ENCODE measurements at places on chromosomes 3 and 15.

DNA sequence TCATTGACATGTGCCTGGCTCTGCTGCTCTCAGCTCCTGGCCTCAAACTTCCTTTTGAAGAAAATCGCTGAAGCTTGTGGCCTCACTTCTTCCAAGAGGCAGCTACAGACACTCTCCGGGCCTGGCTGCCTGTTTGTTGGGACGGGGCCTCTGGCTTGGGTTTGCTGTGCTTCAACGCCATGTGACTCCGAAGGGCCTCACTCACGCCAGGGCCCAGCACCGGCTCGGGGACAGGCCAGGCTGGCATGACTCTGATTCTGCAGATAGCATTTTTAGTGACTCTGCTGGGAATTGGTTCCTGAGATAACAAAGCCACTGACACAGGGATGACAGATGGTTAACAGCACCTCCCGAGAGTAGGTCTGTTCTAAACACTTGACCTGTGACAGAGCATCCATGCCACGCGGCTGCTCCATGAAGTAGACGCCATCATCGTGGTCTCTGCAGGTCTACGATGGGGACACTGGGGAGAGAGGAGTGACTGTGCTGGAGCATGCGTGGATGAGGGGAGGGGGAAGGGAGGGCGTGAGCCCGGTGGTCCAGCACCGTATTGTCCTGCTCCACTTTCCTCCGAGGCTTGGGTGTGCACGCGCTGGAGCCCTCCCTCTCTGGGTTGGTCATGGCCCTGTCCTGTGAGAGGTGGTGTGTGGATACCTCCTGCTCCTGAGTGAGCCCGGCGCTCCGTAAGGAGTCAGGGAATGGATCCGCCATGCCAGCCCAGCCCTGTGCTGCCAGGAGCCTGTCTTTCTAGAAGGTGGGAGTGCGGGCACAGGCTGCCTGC is 133.6 kb downstream of the TJP1 start:
- DNase-seq, result no peak

DNA sequence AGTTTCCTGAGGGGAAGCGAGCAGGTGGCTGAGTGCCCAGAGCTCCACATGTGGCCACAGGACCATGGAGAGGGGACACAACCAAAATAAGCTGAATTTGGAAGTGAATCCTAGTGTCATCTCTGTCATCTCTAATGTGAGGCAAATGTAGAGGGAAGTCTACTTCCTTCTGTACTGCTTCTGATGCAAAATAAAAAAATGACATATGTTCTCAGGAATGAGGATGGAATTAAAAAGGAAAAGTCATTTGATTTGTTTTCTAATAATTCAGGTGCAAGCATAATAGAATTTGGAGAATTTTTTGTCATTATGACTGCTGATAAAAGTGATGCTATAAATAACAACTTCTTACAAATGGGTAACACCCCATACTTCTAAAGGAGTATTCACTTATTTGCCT is 59.5 kb upstream of the POU1F1 start:
- no peak for DNase-seq

- DNase-seq, result no peak
These were observed 1188.0 kb upstream of the ALCAM start for GRCh38 chr3:104178680-104179079.

GRCh38 chr3:127110982-127111693 is 81.8 kb upstream of the PRR23E start:
- DNase-seq, result no peak

DNA sequence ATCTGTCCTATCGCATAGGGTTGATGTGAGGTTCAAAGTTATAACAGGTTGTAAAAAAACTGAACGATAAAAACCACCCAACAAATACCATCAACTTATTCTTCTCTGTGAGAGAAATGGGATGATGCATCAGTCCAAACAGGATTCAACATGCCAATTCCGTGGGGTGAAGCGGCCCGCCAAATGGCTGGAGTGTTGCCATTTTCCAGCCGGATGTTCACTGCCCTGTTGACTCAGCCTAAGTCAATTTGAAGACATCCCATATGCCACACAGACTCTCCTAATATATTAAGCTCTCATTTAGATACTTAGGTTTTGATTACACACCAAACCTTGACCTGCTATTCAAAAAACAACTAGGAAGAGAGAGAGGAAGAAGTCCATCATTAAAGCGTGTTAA is 311.1 kb downstream of the VPS13C start:
- no peak for DNase-seq

DNA sequence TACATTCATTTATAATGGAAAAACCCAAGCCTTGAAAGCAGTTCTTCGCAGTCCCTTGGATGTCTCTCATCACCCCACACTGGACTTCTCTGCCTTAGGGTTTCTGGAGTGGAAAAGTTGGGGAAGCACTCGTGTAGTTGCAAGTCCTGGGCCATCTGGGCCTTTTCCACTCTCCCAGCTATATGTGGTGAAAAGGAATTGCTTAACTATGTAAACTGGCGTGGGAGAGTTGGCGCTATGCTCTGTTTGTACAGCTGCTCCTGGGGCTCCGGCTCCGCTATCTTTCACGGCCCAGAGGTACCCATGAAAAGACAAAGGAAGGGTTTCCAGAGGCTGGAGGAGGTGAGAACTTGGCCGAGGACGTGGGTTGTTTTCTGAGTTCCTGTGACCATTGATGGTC is 81.1 kb upstream of the MYZAP start:
- DNase-seq, result peak; percentile 68

DNA sequence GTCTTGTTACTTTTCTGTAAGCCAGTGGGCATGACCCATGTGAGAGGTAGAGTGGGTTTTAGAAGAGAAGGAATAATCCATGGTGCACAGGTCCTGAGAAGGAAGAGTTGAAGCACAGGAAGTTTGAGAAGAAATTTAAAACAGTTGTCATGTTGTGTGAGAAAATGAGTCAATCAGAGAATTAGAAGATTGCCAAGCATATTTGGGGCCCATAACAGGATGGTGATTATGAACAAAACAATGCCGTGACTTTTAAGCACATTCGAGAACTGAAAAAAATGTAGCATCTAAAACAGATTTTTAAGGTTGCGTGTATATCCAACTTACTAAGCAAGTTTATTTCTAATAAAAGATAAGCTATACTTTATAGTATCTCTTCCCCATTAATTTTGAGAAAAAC is 198.7 kb downstream of the RORA start:
- no peak for DNase-seq

DNA sequence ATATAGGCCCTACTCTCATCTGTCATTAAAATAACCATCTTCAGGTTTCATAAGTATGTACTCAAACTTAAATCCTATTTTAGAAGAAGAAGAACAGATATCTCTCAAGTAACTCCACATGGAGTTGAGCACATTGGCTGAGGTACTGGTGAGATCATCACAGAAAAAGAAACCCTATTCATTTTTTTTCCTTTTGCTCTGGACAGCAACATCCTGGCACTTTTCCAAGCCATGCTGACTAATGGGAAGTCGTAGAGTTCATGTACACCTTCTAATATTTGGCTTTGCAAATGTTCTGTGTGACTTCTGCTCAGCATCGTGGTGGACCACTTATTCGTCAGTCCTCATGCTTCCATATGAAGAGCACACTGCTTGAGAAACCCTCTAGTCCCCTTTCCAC is 336.0 kb upstream of the KCNH8 start:
- DNase-seq, result no peak

- no peak for DNase-seq
These were observed 39.4 kb downstream of the TMCO5A start for GRCh38 chr15:37973856-37974255.

DNA sequence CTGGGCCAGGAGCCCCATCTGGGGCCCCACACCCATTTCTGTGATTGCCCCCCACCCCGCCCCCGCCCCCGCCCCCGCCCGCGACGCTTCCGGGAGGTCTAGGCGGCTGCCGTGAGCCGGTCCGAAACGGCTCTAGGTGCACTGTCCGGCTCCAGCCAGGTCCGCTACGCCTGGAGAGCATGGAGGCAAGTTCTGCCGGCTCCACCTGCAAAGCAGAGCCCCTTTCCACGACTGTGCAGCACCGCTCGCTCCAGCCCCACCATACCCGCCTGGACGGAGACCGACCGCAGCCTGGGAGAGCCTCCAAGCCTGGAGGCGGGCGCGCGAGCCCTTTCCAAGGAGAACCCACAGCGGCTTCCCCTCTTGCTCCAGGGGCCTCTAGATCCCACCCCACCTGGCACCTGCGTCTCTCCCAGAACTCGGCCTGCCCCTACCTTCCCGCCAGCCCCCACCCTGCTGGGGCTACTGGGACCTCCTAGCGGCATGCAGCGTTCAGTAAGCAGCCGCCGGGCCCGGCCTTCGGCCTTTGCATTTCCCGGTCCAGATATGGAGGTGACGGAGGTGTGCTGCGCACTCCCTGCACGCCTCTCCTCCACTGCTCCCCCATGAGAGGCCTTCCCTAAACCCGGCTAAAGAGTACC is 66.2 kb downstream of the KLF13 start:
- DNase-seq, result no peak

GRCh38 chr3:191401775-191402357 is 59.1 kb upstream of the PYDC2 start:
- no peak for DNase-seq

GRCh38 chr15:26212109-26212508 is 349.0 kb upstream of the ATP10A start:
- no peak for DNase-seq

DNA sequence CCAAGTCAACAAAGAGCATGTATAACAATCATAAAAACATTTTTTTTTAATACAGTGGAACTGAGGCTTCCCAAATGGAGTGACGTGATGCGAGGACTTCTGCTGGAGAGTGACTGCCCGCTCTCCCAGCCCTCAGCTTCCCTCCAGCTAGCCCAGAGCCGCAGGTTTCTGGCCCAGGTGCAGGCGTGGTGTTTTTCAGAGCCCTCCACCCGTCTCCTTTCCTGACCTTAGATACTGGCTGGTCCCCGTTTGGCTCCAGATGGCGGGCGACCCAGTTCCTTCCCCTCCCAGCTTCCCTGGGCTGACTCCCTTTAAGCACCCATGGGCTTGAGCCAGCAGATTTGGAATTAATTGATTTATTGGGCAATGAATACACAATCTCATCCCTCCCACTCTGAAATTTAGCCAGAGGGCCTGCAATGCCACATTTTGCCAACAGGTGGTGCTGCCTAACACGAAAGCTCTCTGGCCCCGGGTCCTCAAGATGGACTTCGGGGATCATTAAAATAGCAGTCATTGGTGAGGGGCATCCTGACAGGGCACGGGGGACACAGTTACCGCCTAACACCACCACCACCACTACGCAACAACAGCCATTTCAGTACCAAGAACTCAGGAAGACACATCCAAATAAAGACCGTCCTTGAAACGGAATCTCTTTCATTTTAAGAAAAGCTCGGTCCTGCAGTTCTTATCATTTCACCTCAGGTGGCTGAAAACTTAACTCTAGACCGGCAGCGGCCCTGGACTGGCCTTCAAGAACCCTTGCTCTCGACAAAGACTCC is 47.5 kb upstream of the MUC4 start:
- peak; percentile 71 for DNase-seq

GRCh38 chr3:155001289-155002010 is 78.7 kb upstream of the MME start:
- DNase-seq, result no peak

- DNase-seq, result no peak
These were observed 21.1 kb downstream of the IL1RAP start for GRCh38 chr3:190534986-190535385.

DNA sequence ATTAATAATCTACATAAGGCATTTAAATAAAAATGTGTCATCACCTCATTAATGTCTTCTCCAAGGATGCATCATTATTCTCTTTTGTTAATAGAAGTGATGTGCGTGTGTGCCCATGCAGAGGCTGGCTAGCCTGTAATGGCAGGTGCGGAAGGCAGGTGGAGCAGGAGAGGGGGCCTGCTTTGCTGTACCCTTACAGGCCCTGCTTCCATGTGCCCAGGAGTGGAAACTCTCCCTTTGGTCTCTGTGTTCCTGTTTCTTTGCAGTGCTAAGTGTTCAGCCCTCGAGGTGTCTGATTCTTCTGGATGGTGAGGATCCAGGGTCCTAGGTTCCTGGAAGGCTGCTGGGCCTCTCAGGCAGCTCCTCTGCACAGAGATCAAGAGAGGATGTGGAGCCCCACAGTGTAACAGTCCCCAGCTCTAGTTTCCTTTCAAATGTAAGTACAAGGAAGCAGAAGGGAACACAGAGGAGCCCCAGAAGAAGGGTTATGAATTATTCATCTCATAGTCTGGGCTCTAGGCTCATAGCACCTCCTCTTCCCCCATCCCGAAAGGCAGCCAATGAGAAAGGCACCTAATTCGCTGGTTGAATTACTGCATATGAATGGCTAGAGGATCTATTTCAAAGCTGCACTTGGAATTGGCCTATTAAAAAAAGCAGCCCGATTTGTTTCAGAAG is 39.2 kb upstream of the AGBL1 start:
- no peak for DNase-seq

DNA sequence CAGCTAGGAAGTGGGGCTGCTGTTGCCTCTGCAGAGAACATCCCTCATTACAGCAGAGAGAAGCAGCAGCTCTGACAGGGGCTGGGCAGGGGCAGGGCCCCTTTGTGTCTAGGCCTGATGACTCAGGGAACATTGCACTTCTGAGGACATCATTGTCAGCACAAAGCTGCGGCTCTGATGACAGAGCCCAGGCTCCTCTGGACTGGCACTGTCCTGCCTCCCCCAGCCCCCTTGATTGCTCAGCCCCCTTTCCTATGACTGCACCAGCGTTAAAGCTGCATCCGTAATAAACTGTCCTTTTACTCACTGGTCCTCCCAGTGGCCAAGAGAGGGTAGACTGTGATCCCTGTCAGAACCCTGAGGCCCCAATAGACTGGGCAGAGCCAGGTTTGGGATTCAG is 18.3 kb downstream of the TRH start:
- no peak for DNase-seq

GRCh38 chr3:124401843-124402242 is 328.4 kb upstream of the UMPS start:
- no peak for DNase-seq

DNA sequence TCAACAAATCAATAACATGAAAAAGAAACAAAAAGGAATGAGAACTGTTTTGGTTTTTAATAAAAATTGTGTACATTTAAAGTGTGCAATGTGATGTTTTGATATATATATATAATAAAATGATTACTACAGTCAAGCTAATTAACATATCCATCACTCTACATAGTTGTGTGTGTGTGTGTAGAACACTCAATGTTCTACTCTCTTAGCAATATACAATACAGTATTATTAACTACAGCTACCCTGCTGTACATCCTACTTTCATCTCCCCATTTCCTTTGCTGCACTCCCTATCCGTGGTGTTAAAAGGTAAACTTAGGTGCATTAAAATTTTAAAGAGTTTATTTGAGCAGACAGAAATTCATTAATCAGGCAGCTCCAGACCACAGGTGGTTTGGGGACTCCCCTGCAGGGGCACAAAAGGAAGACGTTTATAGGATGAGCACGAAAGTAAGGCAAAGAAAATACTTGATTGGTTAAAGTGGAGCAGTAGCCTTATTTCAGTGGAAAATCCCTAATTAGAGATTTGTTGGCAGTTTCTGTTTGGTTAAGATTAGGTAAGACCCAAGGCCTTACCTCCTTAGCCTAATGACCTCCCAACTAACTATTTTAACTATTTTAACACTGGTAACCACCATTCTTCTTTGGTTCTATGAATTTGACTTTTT is 61.8 kb upstream of the SNRK start:
- DNase-seq, result no peak

- DNase-seq, result no peak
These were observed 4.0 kb downstream of the RNF13 start for GRCh38 chr3:149816986-149817385.

All from left hindlimb (tissue), 1 donor.